Left forelimb (tissue), 1 donor: ENCODE measurements at places on chromosomes 4 and X.

DNA sequence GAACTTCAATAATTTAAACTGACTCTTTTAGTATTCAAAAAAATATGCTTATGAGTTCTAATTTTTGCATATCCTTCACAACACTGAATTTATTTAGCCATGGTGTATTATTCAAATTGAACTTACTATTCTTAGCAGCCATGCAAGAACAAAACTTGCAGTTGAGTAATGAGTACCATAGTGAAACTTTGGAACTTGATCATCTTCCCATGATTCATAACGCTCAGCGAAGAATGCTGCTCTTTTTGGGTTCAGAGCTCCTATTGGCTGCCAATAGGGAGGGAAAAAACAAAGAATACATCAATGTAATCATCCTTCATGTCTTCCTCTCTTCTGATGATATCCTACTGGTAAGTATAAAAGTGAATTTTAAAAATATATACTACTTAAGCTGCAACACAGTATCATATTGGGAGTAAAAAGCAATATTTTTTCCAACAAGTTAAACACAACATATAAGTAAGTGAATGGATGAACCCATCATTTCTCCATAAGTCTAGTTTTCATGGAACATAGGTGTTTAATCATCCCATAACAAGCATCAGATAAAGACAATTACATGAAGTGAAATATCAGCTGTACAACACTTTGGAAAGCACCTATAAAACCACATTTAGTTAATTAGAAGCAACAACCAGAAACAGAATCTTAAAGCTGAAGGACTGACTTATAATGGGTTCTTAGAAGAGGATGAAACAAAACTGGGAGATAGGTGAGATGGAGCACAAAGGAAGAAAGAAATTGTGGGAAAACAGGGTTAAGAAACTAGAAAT is 145.2 kb upstream of the MAB21L2 start:
- DNase-seq: no peak

DNA sequence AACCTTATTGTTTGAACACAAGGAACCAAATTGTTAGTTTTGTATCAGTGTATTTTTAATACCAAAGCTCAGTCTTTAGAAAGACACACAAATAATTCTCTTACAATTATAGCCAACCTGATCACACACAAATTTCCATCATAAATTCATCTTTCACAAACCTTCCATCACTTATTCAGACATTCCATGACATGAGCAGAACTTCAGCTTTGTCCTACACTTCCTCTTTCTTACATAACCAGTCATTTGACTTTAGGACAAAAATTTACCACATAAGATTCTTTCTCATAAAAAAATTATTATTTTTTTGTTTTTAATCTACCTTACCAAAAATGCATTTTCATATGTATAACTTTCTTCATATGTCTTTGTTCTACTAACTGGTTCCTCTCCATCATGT is 312.2 kb downstream of the GALNTL6 start:
- no peak for DNase-seq

GRCh38 chr4:186722796-186723291 is 812 bp downstream of the FAT1 start:
- no peak for DNase-seq

DNA sequence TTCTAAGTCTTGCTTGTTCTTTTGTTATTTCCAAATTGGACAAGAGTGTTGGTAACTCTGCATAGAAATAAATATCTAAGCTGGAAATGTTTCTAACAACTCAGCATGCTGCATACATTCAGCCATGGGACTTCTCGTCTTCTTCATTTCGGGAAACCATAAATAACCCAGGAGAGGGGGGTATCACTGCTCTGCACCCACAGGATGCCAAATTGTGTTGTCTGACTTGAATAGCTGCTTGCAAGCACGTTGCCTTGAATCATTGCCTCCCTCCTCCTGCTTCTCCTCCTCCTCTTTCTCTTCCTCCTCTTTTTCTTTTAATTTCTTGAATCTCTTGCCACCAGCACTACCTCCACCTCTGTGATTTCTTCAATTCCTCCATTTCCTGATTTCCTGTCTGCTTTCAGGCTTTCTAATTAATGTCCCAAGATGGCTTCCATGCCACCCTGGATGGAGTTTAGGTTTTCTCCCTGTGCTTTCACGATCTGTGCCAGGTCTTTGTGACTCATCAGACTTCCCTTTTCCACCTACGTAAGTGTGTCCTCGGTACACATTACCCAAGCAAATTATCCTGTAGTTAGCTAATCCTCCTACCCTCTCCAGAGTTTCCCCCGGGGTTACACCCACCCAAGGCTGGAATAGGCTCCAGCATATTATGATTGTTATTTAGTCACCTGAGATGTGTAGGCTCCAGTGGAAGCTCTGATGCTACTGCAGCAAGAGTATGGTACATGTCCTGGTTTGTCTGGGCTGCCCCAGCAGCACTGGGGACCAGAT is 122.6 kb upstream of the VCX3B start:
- no peak for DNase-seq

GRCh38 chr4:83080561-83080960 is 34.0 kb downstream of the PLAC8 start:
- no peak for DNase-seq

- DNase-seq: no peak
Measured at GRCh38 chr4:52408032-52408431, 251.1 kb downstream of the USP46 start.

- DNase-seq: no peak
Measured at GRCh38 chrX:154525606-154526490, 9.8 kb upstream of the FAM3A start.

DNA sequence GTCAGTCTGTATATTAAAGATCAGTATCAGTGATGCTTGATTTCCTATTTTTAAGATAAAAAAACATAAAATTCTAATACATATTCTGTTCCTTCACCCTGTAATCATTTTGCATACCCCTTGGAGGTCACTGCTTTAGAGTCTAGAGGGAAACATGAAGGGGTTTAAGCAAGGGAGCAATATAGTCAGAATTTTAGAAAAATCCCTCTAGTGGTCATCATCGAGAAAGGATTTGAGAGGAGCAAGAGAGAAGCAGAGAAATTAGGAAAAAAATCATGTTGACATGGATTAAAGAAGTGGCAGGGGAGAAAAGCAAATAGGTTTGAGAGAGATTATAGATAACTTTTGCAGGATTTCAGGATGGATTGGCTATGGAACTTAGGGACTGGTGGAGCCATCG is 11.1 kb downstream of the APEX2 start:
- DNase-seq: no peak

DNA sequence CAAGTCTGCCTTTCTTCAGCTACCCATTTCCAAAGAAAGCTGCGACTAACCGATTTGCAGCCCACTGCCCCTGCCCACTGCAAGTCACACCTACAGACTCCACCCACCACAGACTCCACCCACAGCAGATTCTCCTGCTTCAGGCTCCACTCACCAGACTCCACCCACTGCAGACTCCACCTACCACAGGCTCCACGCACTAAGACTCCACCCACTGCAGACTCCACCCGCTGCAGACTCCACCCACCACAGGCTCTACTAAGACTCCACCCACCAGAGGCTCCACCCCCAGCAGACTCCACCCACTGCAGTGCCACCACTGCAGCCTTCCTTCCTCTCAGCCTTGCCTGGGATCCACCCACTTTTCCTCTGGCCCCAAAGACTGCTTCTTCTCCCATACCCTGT is 41.3 kb downstream of the ABLIM2 start:
- DNase-seq: no peak

GRCh38 chrX:70043685-70044084 is 6.1 kb downstream of the AWAT2 start:
- no peak for DNase-seq

DNA sequence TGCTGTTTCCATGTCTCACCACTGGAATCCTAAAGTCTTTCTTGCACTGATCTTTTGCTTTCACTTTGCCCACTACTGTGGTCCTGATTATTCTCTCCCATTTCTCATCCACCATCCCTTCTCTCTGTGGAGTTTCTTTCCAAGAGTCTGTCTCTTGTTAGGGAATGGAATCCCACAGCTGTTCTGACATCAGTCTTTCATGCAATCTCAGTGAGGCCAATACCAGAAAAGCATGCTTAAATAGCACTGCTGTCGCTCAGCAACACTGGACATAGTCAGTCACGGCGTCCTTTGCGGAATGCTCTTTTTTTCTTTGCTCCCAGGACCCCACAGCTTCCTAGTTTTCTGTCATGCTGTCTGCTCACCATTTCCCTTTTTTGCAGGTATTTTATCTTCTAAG is 20.1 kb downstream of the SLITRK4 start:
- no peak for DNase-seq

DNA sequence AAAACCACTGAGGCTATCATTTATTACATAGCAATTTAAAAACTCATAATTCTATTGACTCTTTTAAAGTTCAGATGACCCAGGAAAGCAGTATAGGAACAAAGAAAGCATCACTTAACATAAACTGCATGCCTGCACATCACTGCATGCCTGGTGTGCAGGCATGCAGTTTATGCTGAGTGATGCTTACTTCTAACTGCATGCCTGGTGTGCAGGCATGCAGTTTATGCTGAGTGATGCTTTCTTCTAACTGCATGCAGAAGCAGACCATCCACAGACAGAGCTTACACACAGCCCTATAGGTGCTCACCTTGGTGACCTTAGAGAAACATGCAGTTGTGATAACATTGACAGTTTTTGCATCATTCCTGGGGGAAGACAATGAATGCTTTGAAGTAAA is 17.0 kb downstream of the SDAD1 start:
- DNase-seq: no peak

DNA sequence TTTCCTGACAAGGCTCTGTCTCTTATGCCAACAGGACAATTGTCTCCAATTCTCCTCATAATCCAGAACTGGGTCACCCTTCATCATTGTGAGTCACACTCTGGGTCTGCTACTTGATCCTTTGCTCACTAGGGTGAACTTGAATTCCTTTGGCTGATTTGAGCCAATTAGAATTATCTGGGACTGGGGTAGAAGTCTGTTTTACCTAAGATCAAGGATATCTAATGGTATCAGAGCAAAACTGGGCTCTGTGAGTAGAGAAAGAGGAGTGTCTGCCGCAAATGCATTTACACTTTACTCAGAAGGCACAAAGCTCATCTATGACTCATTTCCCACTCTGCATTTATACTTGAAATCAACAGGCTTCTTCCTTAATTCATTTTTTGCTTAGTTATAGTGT is 72.6 kb downstream of the PITX2 start:
- DNase-seq: no peak

GRCh38 chrX:65600106-65600505 is 65.5 kb upstream of the LAS1L start:
- DNase-seq: no peak

DNA sequence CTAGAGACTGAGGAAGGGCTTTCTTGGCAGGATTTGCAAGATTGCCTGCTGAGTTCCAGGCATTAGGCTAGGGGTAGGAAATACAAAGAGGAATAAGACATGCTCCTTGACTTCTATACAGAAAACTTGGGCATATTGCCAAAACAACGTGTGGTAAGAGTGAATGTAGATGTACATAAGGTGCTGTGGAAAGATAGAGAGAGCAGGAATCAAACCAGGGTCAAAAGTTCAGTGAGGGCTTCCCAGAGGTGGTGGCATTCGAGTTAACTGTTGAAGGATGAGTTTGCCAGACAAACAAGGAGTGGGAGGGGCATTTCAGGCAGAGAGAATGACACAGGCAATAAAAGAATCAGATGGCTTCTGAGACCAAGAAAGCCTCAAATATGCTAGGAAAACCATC is 187.9 kb downstream of the KDR start:
- no peak for DNase-seq

DNA sequence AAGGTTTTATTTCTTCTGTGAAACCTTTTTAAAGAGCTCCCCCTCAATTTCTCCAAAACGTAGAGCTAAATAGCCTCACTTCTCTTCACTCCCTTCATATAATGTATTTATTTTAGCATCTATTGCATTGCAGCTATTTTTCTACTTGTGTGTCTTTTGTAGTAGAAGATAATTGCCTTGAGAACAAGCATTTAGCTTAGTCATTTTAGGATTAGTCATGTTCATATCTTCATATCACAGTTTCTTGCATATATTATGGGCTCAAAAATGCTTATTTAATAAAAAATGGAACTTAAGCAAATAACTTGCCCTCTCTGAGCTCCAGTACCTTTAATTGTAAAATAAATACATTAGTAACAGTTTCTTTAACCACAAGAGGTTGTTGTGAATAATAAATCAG is 72.1 kb upstream of the SPANXC start:
- no peak for DNase-seq

- DNase-seq: no peak
Measured at GRCh38 chr4:20418861-20419451, 167.3 kb downstream of the SLIT2 start.

- DNase-seq: no peak
Measured at GRCh38 chr4:101953949-101954348, 163.4 kb downstream of the BANK1 start.

DNA sequence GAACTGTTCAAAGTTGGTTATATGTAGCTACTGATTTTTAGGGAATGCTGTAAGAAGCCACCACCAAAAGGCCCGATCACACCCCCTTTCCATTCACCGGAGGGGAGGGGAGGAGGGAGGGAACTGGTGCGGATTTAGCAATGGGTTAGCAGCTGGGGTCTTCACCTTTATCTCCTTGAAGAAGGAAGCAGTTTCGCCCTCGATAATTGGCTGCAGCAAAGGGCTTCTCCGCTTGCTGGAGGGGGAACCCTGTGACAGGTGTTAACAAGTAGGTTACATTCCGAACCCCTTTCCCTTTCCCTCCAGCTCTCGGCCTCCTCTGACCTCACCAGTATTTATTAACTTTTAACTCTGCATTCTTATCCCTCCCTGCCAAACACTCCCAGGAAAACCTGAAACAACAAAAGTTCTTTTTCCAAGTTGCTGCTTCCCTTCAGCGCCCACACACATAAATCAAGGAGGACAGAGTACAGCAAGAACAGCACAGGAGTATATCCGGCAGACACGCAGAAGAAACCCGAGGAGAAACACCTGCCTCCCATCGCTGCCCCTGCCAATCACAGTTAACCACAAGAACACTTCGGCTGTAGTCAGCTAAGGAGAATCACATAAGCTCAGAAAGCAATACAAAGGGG is 39.8 kb upstream of the NAP1L5 start:
- DNase-seq: no peak

GRCh38 chr4:53717064-53717549 is 125.8 kb upstream of the LNX1 start:
- no peak for DNase-seq

- DNase-seq: no peak
Measured at GRCh38 chr4:122900314-122900713, 22.1 kb downstream of the NUDT6 start.

DNA sequence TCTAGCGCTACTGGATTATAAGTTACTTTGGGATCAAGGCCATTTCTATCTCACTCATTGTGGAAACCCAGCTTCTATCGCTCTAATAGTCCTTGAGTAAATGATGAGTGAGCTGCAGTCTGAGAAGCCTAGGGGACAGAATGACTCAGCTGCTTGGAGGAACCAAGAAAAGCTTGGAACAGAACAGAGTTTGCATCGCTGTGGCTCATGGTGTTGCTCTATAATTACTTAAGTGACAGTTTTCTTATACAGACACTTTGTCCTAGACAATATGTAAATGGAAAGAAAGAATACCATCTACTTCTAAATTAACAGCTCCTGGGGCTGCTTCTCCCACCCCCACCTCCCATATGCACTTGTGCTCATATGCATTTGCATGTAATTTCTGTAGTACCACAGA is 156.9 kb downstream of the SLIT2 start:
- DNase-seq: no peak
